T follicular helper cell (primary cell): ENCODE measurements at places on chromosomes 6 and 20.

GRCh38 chr20:57968120-57968519 is 258.3 kb upstream of the PMEPA1 start:
- no peak for DNase-seq

DNA sequence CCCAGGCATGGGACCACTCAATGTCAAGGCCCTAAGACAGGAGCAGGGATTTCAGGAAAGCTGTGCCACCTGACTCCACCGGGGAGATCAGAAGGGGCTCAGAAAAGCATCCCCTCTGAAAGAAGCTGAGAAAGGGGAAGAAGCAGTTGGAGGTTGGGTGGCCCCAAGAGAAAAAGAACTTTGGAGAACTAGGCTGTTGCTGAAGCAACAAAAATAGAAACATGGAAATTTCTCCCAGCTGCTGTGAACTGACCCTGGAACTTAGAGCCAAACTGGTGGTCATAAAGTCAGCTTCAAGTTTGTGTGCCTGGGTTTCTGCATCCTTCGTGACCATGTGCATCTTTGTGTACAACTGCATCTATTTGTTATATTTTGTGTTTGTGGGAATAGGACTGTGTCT is 534.5 kb downstream of the MAFB start:
- no peak for DNase-seq

GRCh38 chr20:64065974-64066343 is 3.0 kb downstream of the TCEA2 start:
- DNase-seq = no peak

DNA sequence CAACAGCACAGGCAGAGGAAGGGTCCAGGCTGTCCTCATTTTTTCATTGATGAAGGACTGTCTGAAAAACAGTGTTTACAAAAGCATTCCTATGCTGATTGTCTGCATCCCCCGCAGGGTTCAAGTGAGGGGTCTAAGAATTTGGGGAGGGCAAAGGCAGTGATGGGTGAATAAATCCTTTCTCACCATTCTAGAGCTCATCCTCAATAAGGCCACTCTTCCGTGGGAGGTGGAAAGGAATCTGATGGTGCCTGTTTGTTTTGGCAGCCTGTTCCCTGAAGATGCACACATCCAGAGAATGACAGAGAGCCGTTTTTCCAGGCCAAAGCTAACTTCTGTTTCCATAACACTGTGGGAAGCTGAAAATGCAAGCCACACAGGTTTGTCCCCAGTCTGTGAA is 164.5 kb downstream of the MOXD1 start:
- DNase-seq = no peak

GRCh38 chr20:33079259-33079658 is at the start of gene BPIFB4:
BPIFB4 (plus strand) TSS chr20:33079643; CDS start chr20:33081527, 1,884 bp downstream.
- no peak for DNase-seq

DNA sequence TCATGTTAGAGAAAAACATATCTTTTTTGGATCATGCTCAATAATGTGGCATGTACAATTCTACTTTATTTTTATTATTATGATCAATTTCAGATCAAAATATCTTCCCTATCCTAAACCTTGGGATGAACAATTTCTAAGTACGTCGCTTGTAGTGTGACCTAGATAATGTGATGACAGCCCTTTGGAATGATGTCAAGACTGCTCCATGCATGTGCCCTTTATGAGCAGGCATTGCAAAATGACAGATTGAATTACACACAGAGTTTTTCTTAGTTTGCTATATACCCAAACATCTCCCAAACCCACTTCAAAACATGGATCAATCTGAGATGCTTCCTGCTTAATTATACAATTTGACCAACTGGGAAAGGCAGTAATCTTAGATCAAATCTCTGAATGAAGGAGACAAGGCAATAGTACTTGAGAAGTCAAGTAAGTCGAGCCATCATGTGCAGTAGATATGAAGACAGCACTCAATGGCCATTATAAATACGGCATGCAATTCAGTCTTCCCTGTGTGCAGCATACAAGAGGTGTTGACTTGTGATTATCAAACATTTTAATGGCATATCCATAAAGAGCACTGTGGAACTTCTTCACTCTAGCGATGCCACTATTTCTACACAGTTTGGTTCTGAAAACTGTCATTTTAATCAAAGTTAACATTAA is 294.8 kb downstream of the RNF144B start:
- DNase-seq = no peak

- no peak for DNase-seq
Measured at GRCh38 chr20:46774236-46774635, 64.8 kb downstream of the SLC2A10 start.

DNA sequence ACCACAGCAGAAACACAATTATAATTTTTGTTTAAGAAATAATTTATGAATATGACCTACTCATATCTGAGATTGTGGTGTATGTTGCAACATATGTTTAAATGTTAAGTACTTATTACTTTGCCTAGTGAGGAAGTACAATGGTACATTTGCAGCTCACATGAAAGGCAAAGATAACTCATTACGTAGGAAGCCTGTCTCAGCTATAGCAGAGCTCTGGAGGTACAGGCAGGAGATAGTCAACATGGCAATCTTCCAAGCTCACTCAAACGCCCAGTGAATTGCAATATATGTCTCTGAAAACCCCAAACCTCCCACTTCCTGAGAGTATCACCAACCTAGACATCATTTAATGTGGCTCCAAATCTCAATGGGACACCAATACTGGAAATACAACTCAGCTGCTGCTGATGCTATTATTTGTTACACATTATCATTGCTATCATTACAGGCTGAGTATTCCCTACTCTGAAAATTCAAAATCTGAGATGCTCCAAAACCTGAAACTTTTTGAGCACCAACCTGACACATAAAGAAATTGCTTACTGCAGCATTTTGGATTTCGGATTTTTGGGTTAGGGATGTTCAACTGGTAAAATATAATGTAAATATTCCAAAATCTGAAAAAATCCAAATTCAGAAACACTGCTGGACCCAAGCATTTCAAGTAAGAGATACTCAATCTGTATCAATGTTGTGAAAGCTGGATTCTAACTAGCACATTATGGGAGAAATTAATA is 25.1 kb upstream of the GSTA4 start:
- DNase-seq = no peak

- DNase-seq = no peak
Measured at GRCh38 chr6:82680192-82680591, 316.6 kb downstream of the TPBG start.

DNA sequence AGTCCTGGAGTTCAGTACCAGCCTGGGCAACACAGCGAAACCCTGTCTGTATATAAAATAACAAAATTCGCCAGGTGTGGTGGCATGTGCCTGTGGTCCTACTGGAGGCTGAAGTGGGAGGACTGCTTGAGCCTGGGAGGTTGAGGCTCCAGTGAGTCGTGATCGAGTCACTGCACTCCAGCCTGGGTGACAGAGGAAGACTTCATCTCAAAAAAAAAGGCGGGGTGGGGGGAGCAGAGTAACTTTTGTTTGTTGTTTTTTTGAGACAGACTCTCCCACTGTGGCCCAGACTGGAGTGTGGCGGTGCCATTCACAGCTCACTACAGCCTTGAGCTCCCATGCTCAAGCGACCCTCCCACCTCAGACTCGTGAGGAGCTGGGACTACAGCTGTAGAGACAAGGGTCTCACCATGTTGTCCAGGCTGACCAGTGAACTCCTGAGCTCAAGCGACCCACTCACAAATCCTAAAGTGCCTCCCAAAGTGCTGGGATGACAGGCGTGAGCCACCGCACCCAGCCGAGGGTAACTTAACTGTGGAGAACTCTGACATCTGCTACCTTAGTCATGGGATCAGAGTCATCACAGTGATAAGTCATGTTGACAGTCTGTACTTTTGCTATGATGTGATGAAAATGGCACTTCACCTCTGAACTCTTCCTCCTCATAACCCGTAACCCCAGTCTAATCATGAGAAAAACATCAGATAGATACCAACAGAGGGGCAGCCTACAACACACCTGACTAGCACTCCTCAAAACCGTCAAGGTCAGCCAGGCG is 16.5 kb downstream of the PEDS1 start:
- no peak for DNase-seq

- no peak for DNase-seq
Measured at GRCh38 chr20:4171538-4172116, 156.3 kb upstream of the RNF24 start.

DNA sequence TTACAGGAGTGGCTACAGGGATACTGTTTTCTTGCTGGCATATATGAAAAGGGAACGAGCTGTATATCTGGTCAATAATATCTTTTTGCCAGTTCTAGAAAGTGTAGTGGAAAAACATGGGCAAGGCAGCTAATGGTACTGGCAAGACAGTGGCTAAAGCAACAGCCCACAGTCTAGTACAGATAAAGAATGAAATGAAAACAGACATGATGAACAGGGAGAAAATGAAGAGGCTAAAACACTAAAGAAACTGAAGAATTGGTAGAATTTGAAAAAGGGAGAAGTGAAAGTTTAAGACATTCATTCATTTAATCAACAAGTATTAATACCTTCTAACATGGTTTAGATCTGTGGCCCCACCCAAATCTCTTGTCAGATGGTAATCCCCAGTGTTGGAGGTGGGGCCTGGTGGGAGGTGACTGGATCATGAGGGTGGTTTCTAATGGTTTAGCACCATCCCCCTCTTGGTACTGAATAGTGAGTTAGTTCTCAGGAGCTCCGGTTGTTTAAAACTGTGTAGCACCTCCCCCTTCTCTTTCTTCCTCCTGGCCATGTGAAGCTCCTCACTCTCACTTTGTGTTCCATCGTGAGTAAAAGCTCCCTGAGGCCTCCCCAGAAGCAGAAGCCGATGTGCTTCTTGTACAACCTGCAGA is 18.1 kb downstream of the FAM184A start:
- DNase-seq = no peak

- no peak for DNase-seq
Measured at GRCh38 chr6:157420497-157420896, 39.5 kb downstream of the ZDHHC14 start.

DNA sequence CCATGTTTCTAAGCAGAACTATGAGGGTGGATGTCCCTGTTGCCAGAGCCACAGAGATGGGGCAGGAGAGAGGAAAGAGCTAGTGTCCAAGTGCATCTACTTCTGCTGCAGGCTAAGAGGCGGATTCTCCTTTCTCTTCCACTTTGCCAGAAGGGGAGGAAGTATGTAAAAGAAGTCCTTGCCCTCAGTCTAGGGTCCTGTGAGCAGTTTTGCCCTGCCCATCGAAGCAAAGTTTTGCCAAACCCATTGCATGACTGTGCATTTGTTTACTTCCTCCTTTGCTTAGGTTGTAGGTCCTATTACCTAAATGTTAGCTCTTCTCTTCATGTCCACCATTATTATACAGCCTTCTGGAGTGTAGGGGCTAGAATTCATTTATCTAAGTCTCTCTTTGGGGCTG is 106.2 kb upstream of the ARMC2 start:
- no peak for DNase-seq

- DNase-seq = no peak
Measured at GRCh38 chr20:7703551-7703961, 236.7 kb downstream of the HAO1 start.

- no peak for DNase-seq
Measured at GRCh38 chr6:97864826-97865225, 581.8 kb upstream of the MMS22L start.
